Caki2 (cell line): ENCODE measurements at places on chromosomes 11 and 22.
A peak's percentile ranks its signal among the peaks of the same experiment; 100 is the strongest.

DNA sequence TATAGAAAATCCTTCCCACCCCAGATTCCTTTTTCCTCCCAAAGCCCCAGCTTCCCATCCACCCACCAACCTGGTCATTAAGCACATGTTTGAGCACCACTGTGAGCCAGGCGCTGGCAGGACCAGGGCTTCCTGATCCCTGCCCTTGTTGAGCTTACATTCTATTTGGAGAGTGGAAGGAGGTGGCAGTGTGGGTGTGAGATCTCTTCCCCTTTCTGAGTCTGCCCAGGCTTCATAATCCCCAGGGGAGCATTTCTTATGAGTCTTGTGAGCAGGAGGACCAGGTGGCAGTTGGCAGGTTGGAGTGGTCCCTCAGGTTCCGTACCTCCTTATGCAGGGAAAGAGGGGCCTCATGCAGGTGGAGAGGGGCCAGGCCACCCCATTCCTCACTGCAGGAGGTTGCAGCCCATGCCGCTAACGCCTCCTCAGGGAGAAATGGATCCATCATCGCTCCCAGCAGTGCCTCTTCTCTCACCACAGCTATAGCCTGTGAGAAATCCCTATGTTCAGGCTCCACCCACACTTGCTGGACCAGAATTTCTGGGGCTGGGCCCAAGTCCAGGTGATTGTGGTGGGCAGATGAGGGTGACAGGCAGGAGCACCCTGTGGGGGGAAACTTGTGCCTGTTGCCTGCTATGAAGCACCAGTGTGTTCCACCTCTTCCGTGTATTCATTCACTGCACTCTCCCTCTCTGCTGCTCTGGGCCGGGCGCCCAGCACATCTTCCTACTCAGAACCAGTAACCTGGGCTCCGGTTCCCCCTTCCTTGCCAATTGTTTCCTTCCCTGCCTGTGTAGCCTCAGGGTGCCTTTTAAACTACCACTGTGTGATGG is 23.5 kb downstream of the UBE2L3 start:
- DNase-seq: no peak

DNA sequence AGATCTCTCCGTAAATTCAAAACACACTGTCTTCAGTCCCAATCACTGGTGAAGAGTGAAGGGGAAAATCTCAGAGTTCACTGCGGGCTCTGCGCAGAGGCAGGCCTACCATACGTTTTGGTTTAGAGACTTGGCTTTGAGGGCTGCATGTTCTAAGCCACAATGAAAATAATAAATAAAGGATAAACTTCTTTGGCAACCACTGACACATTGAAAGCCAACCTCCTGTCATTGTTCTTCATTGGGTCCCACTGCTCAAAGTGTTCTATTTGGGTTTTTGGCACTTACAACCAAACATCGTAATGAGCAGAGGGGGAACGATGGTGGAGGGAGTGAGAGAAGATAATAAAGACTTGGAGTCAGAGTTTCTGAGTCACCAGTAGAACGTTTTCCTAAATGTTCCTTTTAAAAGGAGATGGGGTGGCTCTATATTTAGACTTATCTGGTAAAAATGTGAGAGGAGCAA is 472.9 kb downstream of the SOX6 start:
- no peak for DNase-seq

DNA sequence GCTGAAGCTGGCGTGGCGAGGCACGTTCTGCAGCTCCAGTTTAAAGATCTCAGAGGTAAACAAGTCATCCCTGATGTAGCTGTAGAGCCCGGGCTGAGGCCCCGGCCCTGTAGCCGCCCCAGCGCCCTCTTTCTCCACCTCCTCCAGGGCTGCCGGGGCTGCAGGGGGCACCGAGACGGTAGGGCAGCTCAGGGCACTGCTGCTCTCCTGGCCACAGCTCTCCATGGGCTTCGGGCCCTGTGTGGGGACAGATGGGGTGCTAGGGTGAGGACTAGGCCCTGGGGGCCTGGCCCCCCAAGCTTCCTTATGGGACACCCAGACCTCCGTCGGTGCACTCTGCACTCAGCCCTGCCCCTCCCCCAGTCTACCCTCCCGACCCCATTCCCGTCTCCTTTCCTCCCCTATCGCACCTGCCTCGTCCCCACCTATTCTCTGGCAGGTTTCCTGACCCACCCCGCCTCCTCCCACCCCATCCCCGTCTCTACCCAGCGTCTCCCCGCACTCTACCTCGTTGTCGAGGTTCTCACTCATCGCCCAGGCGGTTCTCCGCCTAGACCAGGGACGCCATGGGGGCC is 559 bp downstream of the RANBP1 start:
- DNase-seq: no peak

DNA sequence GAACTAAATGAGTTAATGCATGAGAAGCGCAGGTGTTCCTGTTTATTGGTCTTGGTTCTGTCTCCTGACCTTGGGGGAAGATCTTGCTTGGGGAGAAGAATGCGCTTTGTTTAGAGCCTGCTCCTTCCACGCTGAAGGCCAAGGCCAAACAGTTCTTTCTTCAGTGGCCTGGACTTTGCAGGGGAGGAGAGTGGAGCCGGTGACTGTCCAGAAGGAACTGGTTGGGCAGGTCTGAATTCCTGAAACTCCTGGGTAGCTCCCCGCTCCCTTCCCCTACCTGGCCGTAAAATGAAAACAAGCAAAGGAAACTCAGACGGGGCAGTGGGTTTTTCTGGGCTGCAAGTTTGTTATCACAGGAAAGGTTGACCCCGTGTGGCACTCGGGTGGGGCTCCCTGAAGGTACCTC is 3.6 kb downstream of the ARHGAP8 start:
- DNase-seq: no peak

- no peak for DNase-seq
Observed at GRCh38 chr11:66604155-66604554, 11.2 kb downstream of the CCS start.

DNA sequence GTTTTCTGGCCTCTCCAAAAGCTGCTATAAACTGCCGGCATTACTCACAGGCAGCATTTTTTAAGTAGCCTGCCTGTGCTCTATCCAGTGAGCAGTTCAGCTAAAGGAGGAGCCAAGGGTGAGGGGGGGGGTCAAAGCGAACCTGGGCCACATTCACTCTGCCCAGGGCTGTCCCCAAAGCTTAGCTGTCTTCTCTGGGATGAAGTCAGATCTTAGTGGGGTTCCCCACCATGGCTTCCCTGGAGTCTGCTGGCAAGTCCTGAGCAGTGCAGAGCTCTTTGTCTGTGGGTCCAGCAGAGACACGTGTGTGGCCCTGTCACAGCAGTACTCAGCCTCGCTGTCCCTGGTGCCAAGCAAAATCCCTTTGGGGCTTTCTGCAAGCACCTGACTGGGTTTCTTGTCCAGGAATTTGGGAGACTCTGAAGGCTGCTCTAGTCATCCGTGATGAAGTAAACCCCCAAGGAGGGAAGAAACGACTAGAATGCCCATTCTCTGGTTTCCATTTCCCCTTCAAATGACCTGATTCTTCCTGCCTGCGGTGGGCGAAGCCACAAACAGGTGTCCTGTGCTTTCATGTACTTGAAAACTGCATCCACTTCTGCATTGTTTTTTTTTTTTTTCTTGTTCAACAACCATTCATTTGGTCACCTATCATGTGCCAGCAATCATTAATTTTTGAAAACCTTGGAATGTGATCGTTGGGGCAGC is 2.6 kb downstream of the KCNJ5 start:
- no peak for DNase-seq

DNA sequence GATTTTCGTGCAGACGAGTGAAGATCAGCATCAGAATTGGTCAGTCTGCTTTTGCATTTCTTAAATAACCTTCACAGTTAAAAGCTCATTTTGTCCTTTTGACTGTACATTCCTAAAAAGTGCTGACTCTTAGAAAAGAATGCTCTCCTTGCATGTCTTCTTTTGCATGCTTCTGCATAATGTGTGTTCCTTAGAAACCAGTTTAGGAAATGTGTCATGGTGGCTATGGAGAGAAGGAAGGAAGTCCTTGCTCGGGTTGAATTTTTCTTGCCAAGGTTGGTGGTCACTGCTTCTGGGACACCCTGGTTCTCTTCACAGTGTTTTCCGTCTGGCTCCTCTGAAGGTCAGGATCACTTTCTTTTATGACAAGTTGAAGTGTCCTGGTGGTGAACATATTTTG is 6.8 kb downstream of the AP2A2 start:
- no peak for DNase-seq

GRCh38 chr11:8080674-8081590 is at the start of gene TUB:
Gene TUB, plus strand, starts transcription at chr11:8081211. Its CDS starts 300 bp downstream, at chr11:8081511.
- DNase-seq: no peak

- peak; percentile 56 for DNase-seq
Observed at GRCh38 chr22:38163844-38164550, 17.6 kb downstream of the PLA2G6 start.

DNA sequence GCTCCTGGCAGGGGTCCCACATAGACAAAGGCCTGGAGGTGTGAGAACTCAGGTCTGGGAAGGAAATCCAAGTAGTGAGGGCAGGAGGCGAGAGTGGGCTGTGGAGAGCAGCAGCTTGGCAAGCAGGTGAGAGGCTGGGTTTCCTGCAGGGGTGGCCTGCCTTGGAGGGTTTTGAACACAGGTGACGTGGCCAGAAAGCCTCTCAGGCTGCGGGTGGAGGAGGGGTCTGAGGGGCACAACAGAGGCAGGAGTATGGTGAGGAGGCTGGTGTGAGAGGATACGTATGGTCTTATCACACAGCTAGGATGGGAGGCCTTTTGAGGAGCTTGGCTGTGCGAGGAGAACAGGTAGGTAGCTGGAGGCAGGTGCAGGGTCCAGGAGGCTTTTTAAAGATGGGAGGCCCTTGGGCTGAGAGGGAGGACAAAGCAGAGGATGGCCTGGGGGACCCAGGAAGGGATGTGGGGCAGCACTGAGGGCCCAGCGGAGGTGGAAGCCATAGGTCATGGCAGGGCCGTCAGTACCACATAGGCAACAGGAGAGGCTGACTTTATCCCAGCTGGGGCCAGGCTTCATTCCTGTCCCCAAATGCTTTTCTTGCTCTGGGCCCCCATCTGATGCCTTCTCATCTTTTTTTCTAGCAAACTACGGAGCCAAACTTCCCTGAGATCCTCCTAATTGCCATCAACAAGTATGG is 84.4 kb downstream of the MYO7A start:
- no peak for DNase-seq

DNA sequence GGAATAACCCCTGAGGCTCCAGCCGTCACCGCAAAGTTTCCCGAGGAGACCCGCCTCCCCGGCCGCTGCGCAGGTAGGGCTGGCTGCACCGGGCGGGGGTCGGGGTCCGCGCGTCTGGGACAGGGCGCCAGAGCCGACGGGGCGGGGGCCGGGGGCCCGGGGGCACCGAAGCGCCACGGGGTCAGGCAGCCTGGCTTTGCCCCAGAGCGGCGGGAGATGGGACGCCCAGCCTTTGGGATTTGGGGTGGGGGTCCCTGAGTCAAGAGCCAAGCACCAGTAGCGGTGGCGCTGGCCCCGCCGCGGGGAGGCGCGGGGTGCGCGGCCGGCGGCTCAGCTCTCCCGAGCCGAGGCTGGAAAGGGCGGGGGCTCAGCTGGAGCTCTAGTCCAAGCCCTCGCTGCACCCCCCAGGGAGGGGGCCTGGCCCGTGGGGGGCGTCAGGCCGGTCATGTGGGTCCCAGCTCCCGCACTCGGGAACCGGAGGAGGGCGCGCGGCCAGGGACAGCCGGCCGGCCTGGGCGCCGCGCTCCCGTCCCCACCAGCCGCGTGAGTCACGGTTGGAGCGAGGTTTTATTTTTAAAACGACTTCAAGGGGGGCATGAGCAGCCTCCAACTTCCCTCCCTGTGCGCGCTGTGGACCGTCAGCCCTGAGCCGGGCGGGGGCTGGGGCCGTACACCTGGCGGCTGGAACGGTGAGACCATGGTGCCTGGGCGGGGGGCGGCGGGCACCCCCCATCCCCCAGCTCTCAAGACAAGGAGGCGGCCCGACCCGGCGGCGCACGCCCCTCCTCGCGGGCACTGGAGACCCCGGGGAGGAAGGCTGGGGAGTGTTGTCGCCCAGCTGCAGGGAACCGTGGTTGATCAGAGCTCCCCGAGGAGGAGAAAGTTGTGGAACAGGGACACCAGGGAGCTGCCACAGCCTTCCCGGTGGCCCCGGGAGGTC is 626 bp downstream of the FLRT1 start:
- DNase-seq: no peak

DNA sequence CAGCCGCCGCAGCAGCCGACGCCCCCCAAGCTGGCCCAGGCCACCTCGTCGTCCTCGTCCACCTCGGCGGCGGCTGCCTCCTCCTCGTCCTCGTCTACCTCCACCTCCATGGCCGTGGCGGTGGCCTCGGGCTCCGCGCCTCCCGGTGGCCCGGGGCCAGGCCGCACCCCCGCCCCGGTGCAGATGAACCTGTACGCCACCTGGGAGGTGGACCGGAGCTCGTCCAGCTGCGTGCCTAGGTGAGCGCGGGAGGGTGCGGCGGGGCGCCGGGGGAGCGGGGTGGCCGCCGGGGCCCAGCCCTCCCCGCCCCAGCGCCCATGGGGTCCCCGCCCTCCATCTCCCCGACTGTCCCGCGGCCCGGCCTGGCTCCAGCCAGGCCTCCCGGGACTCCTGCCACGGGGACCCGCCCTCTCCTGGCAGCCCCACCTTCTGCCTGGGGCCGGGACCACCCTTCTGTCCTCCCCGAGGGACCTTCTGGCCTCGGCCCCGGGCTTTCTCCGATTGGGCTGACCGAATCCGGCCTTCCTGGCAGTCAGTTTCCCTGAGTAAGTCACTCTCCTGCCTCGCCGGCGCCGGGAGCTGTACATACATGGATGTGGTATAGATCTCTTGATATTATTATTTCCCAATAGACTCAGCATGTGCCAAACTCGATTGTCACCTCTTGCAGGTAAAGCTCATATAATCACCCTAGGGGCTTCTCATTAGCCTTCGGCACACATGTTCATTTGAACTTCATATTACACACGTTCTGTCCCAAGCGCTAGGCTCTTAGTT is 720 bp downstream of the PACS1 start:
- peak; percentile 25 for DNase-seq

GRCh38 chr22:47168441-47168840 is 406.0 kb downstream of the TBC1D22A start:
- DNase-seq: no peak

GRCh38 chr11:49442669-49443068 is 234.3 kb upstream of the FOLH1 start:
- no peak for DNase-seq

DNA sequence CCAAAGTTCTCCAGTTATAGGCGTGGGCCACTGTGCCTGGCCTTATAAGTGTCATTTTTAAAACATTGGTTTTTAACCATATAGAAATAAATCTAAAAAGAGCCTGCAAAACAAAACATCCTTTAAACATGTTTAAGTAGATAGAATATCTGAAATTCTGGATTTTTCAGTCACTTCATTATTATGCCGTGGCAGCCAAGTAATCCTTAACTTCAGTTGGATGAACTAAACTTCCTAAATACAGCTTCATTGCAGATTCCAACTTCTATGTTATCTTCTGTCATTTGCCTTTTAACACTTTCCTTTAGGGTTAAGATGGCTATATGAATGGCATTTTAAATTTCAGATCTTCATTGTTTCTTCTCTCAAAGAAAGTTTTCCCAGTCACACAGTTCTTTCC is 291.4 kb downstream of the TMEM135 start:
- DNase-seq: no peak

- no peak for DNase-seq
Observed at GRCh38 chr11:110606415-110606814, 105.8 kb downstream of the ARHGAP20 start.

GRCh38 chr22:27116312-27117086 is 459.1 kb downstream of the MIAT start:
- DNase-seq: no peak

- DNase-seq: no peak
Observed at GRCh38 chr11:132122735-132123134, 752.3 kb downstream of the NTM start.
